Activated CD4-positive, CD25-positive, alpha-beta regulatory T cell treated with anti-CD3 and anti-CD28 coated beads, Interleukin-2, amount 50 U/mL, for 72 hours (primary cell): ENCODE measurements at places on chromosomes 5 and 9.

DNA sequence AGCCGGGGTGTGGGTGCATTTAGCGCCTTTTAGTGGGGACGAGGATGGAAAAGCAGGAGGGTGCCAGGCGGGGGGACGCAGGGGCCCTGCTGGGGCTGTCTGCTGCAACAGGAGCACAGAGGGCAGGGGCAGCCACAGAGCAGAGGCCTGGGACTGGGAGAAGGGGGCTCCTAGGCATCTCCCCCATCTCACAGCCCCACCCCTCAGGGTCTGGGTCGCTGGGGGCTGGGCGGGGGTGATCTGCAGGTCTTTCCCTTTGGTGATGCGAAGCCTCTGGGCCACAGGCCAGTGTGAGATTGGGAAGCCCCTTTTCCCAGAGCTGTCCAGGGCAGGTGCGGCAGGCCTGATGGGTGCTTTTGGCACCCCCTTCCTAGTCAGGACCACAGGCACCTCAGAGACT, 4.8 kb downstream of the TOR2A start:
- DNase-seq = no peak

GRCh38 chr9:100472268-100472667, 681 bp upstream of the TMEFF1 start:
- DNase-seq = no peak

DNA sequence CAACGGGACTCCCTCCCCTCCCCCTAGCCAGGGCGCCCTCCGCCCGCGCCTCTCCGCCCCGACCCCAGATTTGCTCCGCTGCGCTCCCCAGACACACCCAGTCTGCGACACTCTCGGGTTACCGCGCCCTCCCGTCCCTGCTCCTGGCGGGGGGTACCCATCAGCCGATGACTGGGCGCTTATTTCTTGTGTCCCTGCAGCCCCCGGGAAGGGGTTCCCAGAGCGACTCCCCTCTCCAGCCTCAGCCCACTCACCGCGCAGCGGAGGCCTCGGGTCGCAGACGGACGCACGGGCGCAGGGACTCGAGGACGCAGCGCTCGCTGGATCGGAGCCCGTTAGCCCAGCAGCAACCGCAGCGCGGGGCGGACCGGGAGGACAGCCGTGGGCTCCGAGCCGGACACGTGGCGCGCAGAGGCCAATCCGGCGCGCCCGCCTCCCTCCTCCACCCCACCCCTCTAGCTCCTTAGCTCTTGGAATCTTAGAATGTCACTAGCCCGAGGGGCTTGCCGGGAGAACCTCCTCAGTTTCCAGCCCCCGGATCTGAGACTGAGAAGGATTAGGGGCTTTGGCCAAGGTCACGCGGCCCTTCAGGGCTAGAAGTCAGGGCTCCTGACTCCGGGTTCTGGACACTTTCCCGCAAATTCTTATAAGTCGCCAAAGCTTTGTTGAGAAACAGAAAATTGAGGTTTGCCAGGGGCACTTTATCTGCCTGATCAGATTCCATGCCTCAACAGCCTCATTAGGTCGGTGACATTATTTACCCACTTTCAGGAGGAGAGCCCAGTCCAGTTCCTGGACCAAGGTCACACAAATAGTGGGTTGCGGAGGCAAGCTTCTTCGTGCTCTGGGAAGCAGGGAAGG, at the start of gene ANXA6:
Gene ANXA6, minus strand, starts transcription at position 354 of the 861 bp plus-strand sequence. CDS start 9,878 bp downstream, outside the sequence.
- peak; percentile 76 for DNase-seq

GRCh38 chr5:15948190-15948589, 231.4 kb downstream of the MARCHF11 start:
- DNase-seq = no peak

DNA sequence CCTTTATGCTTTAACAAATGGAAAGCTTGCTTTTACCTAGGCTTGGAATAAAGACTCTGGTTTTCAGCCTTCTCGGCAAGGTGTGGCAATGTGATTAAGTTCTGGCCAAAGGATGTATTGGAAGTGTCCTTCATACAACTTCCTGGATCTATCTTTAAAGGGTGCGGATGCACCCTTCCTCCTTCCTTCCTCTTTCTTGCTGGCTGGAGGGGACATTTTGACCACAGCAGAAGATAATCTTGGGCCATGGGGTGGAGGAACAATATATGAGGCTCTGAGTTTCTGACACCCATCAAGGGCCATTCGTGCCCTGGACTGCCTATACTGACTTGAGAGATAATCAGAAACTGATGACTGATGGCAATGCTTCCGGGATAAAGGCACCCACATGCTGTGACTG, 145.7 kb downstream of the ACER2 start:
- no peak for DNase-seq

DNA sequence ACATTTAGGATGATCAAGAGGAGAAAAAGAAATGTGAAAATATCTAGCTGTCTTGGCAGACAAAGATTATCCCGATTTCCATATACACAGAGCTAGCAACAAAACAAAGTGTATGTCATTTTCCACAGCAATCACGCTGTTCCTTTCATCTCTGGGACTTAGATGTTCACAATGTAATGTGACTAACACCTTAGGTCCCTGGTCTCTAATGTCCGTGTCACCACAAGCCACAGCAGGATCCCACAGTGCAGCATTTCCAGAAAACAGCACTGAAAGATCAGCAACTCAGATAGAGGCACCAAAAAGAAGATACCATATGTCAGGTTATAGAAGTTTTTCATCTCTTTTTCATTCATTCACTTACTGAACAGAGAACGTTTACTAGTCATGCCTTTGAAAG, 118.0 kb upstream of the TNPO1 start:
- no peak for DNase-seq

GRCh38 chr5:166329149-166329800, 1962.2 kb upstream of the WWC1 start:
- DNase-seq = no peak

- DNase-seq = no peak
Measured at GRCh38 chr5:91632871-91633270, 249.8 kb upstream of the ARRDC3 start.

DNA sequence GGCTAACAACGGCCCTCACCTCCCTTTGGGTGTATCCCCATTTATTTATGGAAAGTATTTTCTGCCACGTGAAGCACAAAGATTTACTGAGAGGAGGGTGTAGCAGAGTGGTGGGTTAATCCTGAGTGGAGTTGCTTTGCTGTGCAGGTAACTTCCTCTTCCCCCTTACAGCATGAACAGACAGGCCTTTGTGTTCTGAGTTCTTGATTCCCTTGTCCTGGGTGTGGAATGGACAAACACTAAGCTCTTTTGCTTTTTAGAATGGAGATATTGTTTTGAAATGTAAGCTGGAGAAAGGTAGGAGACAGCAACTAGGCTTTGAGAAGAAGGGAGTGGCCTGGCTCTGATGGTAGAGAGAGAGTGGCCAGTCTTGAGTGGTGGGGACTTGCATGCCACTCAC, 17.1 kb upstream of the GLRX start:
- DNase-seq = no peak

DNA sequence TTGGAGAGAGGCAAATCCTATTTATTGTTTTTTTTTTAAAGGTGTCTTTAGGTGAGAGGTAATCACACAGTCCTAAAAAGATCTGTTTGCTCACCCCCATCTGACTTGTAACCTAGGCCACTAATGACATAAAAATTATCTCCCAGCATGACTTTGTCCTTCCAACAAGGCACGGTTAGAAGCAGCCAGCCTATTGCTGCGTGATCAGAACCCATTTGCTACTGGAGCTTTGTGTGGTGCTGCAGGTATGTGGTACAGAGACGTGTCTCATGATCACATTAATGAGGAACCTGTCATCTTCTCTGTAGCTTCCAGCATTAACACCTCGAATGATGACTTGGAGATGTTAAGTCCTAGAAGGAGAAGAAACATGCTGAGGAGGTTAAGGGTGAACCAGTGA, 555.8 kb upstream of the TLE4 start:
- no peak for DNase-seq

DNA sequence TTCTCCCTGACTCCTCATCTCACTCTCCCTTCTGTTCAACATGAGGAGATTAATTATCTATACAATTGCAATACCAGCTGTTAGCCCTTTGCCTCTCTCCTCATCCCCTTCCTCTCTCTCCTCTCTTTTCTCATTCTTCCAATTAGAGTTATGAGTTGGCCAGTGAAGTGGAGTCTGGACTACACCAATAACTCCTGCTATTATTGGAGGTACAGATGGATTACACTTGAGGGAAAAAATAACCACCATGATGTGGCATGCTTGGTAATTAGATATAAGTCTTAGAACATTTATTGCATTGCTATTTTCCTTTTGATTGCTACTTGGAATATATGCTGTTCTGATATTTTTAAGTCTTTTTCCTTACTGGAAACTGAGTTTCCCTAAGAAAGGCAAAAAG, 159.2 kb downstream of the FRMD3 start:
- no peak for DNase-seq

- DNase-seq = no peak
Measured at GRCh38 chr5:59055745-59056448, 473.0 kb downstream of the RAB3C start.

DNA sequence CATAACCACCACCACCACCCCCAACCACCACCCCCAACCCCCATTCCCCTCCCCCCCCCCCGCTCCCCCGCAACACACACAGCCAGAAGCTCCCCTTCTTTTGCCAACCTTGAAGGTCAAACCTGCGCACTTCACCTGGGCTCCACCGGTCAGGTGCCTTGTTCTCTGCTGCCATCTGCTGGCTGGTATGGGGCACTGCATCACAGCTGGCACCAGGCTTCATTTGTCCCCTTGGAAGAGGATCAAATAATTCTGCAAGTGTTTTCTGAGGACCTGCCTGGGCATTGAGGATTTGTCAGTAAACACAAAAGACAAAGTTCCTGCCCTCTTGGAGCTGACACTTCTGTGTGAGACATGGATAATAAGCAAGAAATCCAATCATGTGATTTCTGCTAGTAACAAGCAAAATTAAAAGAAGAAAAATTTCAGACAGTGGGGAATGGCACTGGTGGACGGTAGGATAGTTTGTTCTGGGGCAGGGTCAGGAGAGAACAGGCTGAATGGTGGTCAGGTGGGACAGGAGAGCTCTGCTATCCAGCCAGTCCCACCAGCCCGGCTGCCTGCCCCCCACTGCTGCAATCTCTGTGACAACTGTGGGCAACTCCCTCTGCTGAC, 55.6 kb upstream of the LMX1B start:
- DNase-seq = peak; percentile 70

DNA sequence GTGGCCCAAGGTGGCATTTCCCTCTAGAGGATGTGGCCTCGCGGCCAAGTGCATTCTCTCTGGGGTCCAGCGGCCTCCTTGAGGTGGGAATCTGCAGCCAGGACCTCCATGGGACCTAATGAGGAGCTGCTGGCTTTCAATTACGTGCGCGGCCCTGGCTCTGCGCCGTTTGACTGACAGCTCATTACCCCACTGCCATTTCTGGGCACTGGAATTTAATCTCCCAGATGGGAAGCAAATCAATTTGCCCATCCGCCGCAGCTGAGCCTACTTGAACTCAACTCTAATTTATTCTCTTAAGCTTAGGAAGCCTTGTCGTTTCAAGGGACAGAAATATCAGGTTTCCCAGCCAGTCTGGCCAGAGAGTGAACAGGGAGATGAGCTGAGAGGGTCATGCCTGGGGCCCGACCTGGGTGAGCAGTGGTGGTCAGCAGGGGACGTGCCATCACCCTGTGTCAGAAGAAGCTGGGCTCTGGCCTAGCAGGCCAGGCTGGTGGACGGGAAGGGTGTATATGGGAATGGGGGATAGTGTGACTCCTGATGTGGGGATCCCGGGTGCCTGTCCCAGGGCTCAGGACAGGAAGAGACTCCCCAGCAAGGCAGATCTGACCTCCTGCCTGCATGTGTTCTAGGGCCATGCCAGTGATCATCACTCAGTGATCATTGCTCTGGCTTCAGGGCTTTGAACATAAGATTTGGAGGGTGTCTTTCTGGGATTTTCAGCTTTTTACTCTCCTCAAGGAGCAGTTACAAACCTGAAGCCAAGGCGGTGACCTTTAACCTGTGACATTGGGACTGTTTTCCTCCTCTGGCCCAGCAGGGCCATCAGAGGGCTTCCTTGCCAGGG, 69.7 kb downstream of the MACROH2A1 start:
- DNase-seq = no peak

DNA sequence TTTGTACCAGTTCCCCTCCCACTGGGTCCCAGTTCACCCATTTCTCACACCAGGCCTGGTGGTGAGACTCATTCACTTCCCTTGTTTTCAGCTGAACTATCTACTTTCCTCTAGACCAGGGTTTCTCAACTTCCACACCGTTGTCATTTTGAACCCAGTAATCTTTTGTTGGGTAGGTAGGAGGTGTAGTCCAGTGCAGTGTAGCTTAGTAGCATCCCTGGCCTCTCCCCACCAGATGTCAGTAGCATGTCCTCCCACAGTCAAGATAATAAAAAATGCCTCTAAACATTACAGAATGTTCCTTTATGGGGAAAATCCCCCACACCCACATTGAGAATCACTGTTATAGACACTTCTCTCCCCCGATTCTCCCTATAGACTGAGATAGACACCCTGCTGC, 299.1 kb downstream of the EPB41L4A start:
- no peak for DNase-seq

DNA sequence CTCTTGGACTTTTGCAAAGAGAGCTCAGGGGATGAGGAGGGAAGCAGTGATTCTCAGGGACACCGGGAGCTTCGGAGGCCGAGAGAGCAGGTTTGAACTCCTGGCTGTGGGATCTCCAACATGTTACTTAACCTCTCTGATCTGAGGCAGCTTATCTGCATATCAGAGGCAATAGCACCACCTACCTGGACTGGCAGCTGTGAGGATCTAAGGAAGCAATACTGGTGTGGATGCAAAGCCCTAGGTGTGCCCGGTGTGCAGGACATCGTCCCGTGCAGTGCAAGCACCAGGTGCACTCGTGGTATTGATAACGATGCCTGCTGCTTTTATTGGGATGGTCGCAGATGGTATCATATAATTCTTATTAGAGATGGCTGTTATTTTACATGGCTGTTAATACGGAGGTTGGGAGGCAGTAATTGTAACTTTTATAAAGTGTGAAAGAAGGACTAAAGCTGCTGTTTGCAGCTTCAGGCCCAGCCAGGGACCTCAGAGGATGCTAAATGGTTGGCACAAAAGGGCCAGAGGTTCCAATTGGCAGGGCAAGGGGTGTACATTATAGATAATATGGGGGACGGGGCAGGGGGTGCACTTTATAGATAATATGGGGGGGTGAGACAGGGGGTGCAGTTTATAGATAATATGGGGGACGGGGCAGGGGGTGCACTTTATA, 14.9 kb downstream of the COL5A1 start:
- no peak for DNase-seq

GRCh38 chr5:45862763-45863162, 166.6 kb upstream of the HCN1 start:
- no peak for DNase-seq

DNA sequence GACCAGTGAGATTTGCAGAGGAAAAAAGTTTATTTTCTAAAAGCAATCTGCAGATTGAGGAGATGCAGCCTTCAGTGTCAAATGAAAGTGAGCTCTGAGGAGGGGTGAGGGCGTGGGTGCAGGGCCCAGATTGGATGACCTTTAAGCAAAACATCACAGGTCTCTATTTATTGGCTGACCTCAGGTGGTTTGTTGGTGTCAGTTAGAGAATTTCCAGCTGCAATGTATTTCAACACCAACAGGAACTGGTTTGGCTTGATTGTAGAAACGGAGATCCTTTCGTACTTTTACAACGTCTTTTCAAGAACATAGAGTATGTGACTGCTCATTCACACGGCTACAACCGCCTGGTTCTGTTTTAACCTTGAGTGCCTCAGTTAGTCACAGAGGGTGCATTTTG, 1069.1 kb downstream of the EFNA5 start:
- no peak for DNase-seq
